Left ventricle myocardium superior (tissue), 1 donor: ENCODE measurements at places on chromosomes 1 and 21.

GRCh38 chr1:221824025-221824424, 82.1 kb upstream of the DUSP10 start:
- no peak for DNase-seq

GRCh38 chr1:65255035-65255655, 54.2 kb upstream of the DNAJC6 start:
- DNase-seq = no peak

DNA sequence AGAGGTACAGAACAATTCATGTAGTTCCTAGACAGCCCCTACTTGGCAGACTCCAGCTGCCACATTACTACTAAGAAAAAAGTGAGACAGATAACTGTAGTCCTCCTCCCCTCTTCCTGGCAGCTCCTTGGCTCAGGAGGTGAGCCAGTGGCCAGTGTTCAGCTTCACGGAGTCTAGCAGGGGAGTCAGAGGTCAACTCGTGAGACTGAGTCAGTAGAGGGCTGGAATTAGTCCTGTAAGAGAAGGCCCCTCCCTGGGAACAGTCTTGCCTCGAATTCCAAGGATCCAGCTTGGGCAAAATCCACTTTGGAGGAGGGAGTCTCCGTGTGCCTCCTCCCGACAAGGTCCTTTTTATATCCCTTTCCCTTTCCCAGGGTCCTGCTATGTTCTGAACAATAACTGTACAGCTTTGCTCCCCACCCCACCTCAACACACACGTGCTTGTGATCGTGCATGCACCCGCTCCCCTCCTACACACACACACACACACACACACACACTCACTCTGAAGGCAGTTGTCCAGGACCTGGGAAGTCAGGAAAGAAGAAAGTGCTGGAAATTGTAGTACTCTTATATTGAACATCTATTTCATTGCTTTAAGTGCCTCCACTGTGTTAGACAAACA, 22.5 kb upstream of the SLC27A3 start:
- DNase-seq = no peak

DNA sequence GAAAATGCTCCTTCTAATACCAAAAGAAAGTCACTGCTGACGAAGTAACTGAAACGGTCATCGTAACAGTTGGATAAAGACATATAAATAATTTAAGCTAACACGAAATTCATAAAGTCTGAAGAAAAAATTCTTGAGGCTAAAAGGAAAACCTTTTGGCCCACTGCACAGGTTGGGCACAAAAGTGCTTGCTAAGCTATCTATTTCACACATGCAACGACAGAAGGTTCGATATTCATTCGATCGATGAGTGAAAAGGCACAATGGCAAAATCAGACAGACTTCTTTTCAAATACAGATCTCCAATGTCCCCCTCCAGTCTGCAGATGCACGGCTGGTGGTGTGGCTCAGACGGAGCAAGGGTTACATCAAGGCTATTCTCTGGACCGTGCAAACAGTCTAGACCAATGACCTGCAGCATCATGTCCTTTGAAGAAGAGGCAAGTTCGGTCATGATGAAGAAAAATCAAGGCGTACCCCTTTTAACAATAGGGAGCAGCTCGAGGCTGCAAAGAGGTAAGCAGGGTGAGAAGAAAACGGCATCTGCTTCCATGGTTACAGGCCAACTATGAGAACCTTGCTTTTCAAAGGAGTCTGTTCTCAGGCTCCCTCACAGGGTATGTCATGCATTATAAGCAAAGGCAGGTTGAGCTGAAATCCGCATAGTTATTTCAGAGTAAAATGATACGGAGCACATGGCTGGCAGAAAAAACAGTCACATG, 579.6 kb downstream of the USP25 start:
- no peak for DNase-seq

GRCh38 chr1:56578138-56578962, 1.0 kb downstream of the PLPP3 start:
- DNase-seq = peak; percentile 66

GRCh38 chr1:51351907-51352306, 21.5 kb upstream of the TTC39A start:
- no peak for DNase-seq

GRCh38 chr1:99594205-99594604, 51.7 kb upstream of the PALMD start:
- no peak for DNase-seq

DNA sequence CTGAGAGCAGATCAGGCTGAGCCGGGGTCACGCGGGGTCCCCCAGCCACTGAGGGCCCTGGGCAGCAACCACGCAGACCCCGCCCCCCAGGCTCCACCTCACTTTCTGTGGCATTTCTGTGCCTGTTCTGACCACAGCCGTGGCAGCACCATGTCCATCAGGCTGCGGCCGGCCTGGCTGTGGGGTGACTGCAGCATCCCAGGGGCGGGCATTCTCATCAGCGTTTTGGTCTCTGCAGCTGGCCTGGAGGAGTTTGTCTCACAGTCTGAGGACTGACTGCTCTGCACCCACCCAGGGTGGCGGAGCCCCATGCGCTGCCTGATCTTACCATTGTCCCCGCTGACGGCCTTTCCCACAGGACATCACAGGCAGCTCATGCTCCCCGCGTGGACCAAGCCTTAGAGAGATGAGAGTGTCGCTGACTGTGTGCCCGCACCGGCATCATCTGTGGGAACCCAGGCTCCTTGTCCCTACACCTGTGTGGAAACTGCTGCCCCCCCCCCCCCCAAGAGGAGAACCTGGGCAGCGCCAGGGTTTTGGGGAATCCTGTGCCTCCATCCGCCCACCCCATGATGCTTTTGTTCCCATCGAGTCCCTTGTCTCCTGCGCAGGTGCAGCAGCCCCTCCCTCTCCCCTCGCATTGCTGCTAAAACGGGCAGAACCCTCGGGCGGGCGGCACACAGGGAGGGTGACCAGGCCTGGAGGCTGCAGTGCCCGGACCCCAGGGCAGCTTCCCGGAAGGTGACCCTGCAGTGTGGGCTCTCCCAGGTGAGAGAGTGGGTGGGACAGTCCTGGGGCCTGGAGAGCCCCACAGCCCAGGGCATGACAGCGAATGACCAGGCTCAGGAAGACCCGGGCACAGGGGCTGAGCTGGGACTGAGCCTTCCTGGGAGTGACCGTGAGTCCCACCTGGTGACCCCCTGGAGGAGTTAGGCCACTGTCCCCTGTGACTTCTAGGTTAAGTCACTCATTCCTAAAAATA, 1.8 kb downstream of the KRTAP10-1 start:
- no peak for DNase-seq

DNA sequence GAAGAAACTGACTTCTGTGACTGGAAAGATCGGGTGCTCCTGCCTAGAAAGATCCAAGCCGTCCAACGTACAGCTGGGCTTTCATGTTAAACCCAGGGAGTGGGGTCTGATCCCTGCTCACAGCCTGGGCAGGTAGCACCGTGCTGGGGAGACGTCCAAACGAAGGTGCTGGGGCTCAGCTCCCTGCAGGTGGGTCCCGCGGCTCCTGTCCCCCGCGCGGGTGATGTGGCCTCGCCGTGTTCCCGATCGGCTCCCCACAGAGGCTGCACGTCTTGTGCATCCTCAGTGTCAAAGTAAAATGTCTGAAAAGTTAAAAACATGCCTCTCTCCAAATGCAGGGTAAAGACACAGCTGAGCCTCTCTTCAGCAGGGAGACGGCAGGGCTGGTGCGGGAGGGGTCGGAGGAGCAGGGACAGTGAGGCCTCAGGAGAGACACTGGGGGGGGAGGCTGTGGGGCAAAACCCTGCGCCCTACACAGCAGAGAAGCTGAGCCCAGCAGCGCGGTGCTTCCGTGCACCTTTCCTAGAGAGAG, 40.1 kb upstream of the COL6A2 start:
- DNase-seq = no peak

- no peak for DNase-seq
Observed at GRCh38 chr1:242128951-242129502, 130.1 kb upstream of the MAP1LC3C start.

- no peak for DNase-seq
Observed at GRCh38 chr1:37169743-37170275, 135.5 kb upstream of the GRIK3 start.
